ENCODE measurements at places on chromosomes 7 and 10.

DNA sequence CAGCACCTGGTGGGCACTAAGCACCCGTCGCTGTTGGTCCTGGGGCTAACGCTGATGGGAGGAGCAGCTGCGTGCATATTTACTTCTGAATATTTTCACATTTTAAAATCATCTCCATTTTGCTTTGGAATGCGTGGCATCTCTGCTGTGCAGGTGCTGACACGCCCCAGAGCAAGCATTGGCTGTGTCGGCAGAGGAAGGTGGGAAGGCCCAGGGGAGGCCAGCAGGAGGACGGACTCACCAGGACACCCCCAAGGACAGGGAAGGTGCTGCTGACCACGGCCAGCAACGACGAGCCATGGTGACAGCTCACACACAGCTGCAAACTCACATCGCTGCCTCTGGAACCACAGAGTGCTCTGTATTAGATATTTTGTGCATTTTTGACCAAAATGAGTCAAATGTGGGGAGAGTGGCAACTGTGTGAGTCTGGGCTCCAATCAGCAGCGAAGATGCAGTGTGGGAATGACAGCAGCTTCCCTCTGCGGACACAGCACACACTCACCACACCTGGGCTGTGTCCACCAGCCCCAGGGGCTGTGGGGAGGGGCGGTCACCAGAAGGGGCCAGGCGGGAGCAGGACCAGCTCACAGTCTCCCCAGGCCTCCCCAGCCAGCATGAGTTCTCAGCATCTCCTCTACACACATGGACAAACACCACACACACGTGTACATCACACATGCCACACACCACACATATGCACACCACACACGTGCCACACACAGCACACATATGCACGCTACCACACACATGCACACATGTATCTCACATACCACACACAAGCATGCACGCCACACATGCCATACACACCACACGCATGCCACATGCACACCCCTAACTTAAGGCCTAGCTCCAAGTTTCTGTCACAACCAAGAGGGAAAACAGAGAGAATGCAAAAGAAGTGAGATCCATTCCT, 58.2 kb downstream of the PTPRN2 start:
- no peak for DNase-seq

DNA sequence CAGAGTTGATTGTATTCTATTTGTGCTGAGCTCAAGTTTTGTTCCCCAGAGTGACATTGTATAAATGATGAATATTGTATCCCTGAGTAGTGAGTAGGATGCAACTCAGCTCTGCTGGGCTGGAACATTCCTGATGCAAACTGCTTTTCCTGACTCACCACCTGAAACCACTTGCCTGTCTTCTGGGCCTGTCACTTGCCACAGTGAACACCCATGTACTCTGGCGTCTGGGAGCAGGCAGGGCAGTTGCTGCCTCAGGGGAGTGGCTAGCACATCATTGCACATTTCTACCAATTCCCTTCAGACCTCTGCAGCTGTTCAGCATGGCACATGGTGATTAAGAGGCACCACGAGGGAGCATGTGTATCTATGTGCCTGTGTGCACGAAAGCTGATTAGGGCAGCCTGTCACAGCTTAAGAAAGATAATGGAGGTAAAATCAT, 157.3 kb downstream of the SND1 start:
- DNase-seq, result no peak

DNA sequence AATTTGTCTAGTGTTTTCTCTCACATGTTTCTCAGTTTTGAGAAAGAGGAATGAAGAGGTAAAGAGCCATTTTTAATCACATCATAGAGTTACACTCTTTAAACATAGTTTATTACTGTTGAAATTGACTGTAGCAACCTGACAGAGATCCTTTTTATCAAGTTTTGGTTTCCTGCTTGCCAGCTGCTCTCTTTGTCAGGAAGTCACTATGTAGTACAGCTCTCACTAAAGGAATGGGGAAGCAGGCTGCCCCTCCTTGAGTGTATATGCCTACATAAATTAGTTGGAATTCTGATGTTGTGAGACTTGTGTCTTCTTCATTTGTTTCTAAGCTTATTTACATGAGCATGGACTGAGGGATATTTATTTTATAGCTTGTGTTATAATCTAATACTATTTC, 1274.0 kb upstream of the CELF2 start:
- no peak for DNase-seq

DNA sequence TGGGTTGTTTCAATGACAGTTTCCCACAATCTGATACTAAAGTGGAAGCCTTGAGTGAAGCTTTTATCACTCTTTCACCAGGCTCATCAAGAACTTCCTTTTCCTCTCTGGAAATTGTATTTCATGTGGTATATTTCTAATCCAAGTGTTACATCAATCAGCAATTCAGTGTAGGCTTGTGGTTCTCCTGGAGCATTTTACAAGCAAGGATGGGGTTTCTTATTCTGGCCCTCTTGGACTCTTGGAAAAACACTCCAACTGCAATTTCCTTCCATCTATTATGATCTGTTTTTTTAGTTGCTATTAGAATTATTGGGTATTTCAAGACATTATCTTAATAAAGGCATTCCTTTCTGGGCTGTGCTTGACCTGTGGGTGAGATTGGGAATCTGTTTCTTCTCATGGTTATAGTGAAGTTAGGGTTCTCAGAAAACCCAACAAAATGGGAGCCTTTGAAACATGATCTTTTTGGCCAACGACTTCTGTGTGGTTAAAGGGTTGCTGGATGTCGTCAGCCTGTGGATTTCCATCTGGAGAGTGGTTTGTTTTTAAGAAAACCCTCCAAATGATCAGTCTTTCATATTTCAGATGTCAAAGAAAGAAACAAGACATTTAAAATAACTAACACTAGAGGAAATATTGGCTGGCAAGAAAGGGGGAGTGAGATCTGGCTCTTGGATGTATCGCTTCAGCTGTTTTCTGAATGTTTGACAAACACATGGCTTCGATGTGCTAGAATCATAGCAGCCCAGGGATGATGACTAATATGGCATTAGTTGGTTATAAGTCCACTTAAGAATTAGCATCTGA, 540.2 kb downstream of the LRMDA start:
- no peak for DNase-seq

DNA sequence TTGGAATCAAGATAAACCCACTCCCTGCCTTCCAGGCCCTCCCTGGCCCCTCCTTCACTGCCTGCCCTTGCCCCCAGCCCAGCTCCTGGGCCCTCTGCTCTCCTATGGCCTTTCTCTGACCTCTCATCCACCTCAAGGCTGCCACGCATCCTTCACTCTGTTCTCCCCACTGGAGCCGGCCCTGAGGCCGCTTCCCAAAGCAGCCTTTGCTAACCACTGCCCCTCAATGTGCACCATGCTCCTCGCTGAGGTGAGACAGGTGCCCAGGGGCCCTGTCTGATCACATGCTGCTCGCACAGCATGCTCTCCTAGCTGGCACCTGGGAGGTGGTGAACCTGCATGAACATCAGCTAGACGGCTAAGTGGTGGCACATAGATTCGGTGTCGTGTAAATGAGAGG, 138.5 kb upstream of the RET start:
- DNase-seq, result no peak

DNA sequence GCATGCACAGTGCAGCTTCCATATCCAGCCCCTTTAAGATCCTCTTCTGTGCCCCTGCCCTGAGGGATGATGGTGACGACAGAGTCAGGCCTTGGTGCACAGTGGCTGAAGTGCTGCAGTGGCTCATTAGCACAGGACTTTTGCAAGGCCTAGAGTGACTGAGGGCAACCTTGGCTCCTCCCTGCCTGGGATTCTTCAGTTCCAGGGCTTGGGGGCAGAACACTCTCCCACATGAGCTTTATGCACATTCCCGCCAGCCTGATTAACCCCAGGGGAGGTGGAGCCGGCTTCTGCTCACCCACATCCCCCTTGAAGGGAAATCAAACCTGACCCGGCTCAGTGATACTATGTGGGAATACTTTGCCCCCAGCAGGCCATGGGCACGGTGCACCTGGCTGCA, 253.4 kb downstream of the GALNT17 start:
- DNase-seq, result no peak

- no peak for DNase-seq
Observed at GRCh38 chr7:131152766-131153165, 174.9 kb upstream of the MKLN1 start.

GRCh38 chr7:97025983-97026714, 1.5 kb upstream of the DLX5 start:
- DNase-seq, result peak; percentile 37

DNA sequence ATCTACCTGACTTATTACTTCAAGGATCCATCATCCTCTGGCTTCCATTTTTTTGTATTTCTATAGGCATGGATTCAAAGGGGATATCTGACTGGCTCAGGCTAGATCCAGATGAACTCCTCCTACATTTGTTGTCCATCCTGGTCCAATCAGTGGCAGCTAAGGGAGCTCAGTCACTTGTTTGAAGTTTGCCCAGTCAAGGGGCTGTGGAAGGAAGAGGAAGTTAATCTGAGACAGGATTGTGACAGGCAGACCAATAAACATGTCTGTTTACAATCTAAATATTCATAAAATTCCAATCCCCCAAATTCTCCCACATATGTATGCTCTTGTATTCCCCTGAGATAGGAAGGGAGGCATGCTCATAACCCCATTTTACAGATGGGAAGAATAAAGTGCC, 48.7 kb downstream of the CAV1 start:
- no peak for DNase-seq

Measured in SHP77 (cell line).